COLO829 (cell line): ENCODE measurements at places on chromosomes 4 and X.

DNA sequence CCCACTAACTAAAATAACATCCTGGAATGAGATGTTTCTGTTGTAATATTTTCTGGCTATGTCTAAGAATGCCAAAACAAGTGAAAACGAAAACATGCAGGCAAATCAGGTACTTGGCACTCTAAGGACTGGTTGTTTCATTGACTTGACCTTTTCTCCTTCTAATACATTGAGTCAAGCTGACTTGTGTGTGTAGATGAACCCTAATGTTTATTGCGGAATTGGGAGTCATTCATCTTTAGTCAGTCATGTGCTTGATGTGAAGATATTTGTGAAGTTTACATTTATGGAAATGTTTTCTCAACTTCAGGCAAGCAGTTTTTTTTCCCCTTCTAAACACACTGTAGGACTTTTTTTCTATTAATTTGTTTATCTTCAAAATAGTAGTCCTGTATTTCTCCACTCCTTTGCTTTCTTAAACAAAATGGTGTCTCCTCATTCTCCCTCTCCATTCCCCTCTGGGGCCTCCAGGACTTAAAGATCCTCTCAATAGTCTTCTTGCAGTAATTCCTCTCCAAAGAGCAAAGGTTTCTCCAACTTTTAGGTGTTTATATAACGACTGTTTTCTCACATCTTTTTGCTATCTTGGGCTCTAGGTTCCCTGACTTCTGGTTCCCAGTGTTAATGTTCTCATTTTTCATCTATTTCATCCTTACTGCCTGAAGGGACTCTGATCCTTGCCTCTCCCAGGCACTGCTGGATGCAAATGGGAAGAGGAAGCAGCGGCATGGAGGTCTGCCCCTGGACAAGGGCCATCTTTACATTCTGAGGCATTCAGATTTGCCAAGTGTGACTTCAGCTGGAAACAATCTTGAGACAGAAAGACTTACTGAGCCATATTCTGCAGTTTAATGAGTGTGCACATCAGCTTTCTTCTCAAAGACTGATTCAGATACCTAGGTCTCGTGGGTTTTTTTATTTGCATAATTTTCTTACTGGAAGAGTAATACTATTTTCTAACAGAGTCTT is 166.4 kb downstream of the ARHGAP6 start:
- no peak for DNase-seq

GRCh38 chr4:64014647-64015046 is 394.6 kb downstream of the TECRL start:
- no peak for DNase-seq

- DNase-seq = no peak
Observed at GRCh38 chrX:43345166-43345565, 310.9 kb upstream of the MAOA start.

DNA sequence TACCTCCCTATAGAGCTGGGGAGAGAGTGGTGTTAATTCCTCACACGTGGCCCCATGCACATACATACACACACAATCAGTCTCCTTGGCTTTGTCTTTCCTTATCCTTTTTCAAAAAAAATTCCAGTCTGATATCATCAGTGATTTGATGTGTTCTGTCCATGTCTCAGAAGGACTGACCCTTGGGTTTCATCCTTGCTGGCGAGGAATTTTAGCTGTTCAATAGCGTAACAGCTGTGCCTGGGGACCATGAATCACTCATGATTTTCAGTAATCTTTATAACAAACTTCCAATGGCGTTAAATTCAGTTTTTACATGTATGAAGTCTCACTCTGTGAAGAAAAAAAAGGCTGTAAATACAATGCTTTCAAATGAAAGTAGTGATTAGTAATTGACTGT is 204.6 kb downstream of the RBMX2 start:
- no peak for DNase-seq

- DNase-seq = no peak
Observed at GRCh38 chr4:15428611-15429010, 778 bp downstream of the C1QTNF7 start.

DNA sequence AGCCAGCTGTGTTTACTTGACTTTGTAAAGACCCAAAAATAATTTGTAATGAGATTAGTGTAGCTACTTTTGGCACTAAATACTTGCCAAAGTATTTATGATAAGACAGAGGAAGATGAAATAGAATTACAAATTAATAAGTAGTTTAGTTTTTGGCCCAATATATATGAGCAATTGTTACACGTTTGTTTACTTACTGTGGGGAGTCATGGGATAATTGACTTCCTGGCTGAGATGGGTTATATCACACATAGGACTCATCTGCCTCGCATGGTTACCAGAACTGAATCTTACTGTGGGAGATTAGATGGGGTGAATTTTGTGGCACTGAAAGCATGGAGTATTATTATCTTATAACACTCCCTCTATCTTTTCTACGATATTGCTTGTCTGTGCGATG is 66.6 kb downstream of the INTS12 start:
- DNase-seq = no peak

- DNase-seq = no peak
Observed at GRCh38 chrX:114015966-114016365, 567.9 kb upstream of the HTR2C start.

GRCh38 chr4:66929748-66930147 is 615.6 kb downstream of the CENPC start:
- peak; percentile 35 for DNase-seq

DNA sequence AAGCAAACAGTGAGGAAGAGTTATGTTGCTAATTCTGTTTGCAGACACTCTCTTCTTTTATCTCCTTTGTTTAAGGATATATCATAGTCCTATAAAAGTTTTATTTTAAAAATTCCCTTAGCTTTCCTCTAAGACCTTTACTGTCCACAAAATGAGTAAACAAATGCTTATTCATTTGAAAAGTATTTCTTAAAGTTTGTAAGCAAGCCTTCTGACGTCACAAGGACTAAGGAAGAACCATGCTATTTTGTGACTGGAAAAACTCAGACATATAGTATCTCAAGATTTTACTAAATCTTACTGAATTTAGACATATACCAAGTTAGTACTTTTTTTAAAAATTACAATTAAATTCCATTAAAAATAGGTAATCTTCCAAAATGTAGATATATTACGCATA is 5.2 kb upstream of the RBMXL3 start:
- DNase-seq = no peak

GRCh38 chrX:149456476-149457245 is 48.4 kb downstream of the IDS start:
- DNase-seq = no peak

- no peak for DNase-seq
Observed at GRCh38 chr4:54093324-54094240, 6.4 kb upstream of the GSX2 start.

- no peak for DNase-seq
Observed at GRCh38 chr4:3276986-3277385, 15.8 kb upstream of the RGS12 start.

GRCh38 chr4:150250998-150251651 is 172.9 kb downstream of the DCLK2 start:
- no peak for DNase-seq

- no peak for DNase-seq
Observed at GRCh38 chrX:131277543-131278136, 11.5 kb downstream of the IGSF1 start.

DNA sequence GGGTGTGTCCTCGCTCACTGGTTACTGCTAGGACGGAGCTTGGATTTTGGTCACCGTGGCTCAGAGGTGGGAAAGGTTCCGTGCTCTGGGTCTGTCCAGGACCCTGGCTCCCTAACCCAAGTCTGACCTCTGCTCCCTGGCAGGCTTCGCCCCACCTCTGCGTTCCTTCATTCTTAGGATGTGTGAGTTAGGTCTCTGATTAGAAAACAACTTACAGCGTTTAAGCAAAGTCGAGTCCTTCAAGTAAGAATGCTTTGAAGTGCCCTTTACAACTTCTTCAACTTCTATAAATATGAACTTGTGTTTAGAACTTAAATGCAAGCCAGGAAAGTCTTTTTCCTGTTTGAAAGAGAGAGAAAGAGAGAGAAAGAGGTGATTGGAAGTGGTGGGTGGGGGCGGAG is 891 bp downstream of the TLR2 start:
- no peak for DNase-seq

GRCh38 chr4:176601124-176601523 is 191.6 kb downstream of the VEGFC start:
- DNase-seq = peak; percentile 20

DNA sequence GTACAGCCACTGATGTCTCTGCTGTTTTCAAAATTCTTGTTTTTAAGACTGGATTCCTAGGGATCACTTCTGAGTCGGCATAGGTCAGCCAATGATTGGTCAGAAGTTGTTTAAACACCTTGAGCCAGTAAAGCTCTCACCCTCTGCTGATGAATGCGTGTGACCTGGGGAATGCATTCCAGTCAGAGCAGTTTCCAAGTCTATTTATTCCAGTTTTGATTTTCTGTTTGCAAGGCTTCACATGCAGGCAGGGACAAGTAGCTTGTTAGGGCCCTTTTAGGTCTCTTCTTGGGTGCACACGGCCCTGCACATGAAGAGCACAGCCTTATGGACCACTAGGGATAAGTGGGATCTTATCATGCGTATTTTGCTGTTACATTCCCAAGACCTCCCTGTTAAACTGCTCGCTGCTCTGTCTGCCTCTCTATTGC is 47.0 kb downstream of the KLHL15 start:
- no peak for DNase-seq

DNA sequence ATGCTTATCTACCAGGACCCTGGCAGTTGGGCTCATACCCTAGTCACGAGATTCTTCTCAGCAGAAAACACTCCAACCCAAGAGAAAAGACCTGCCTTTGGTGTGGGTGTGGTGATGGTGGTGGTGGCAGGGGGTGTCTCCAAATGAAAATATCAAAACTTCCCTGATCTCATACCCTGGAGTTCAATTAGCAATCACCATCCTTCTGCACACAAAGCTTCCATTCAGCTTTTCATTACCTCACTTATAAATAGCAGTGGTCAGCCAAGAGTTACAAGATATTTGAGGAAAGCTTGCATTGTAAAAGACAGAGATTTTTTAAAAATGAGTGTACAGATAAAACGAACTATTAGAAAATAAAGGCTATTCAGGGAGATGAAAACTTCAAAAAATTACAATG is 580.8 kb upstream of the MAGEB2 start:
- peak; percentile 68 for DNase-seq

GRCh38 chr4:119032921-119033685 is 102.5 kb upstream of the MYOZ2 start:
- no peak for DNase-seq

DNA sequence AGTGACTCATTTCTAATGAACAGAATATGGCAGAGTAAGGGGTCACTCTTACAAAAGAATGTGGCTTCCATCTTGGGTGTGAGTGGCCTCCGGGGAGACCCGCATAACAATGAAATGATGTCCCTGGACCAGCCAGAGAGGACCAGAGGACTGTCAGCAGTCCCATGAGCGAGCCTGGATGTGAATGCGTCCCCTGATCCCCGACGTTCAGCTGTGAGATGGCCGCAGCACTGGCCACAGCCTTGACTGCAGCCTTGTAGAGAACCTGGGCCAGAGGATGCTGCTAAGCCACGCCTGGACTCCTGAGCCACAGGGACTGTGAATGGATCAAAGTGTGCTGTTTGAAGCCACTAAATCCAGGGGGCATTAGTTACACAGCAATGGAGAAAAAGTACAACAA is 53.8 kb downstream of the MTNR1A start:
- DNase-seq = no peak

DNA sequence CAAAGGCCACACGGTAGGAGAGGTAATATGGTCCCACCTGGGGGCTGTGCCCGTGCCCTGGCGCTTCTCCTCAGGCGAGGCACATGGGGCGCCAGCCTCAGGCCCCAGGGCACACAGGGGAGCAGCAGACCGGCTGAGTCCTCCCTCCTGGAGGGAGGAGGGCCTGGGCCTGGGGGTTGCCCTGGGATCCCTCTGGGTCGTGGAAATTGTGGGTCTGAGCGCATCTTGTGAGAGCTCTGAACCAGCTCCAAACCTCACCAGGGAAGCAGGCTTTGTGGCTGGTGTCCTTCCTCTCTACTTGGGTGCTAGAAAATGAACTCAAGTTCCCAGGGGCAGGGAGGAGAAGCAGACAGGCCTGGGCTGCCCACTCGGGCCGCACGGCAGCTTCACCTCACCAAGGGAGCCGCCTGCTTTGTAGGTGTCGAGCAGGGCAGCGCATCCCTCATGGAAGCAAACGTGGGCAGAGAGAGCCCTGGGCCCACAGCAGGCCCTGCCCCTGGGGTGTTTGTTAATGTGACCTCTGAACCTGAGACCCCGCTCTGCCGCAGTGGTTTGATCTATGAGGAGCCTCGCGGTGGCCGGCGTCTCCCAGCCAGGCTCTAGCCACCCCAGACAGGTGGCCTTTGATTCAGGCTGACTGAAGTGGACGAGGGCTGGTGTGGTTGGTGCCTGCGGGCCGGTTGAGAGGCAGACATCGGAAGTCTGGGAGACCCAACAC is 10.8 kb downstream of the HTRA3 start:
- DNase-seq = no peak

GRCh38 chrX:85243155-85243554 is 424 bp downstream of the SATL1 start:
- DNase-seq = no peak

- no peak for DNase-seq
Observed at GRCh38 chrX:24859211-24859841, 156.4 kb downstream of the ARX start.

DNA sequence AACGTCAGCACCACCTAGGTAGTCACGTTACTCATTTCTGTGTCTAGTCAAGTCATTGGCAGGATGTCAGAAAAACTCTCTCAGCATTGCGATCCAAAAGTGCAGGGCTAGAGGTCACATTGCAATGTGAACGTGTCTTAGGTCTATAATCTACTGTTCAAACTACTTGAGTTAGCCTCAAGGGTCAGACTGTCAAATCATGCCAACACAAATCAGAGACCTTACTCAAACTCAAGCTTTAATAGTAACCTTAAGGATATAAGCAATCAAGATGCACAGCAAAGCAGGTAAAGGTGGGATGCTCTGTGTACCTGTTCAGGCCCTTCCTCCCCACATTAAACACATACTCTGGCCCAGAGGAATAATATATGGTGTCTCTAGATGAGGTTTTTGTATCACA is 114.4 kb upstream of the NOCT start:
- DNase-seq = no peak

- no peak for DNase-seq
Observed at GRCh38 chrX:30153175-30153880, 62.0 kb upstream of the MAGEB2 start.

- DNase-seq = no peak
Observed at GRCh38 chr4:141210168-141210567, 10.5 kb upstream of the ZNF330 start.

DNA sequence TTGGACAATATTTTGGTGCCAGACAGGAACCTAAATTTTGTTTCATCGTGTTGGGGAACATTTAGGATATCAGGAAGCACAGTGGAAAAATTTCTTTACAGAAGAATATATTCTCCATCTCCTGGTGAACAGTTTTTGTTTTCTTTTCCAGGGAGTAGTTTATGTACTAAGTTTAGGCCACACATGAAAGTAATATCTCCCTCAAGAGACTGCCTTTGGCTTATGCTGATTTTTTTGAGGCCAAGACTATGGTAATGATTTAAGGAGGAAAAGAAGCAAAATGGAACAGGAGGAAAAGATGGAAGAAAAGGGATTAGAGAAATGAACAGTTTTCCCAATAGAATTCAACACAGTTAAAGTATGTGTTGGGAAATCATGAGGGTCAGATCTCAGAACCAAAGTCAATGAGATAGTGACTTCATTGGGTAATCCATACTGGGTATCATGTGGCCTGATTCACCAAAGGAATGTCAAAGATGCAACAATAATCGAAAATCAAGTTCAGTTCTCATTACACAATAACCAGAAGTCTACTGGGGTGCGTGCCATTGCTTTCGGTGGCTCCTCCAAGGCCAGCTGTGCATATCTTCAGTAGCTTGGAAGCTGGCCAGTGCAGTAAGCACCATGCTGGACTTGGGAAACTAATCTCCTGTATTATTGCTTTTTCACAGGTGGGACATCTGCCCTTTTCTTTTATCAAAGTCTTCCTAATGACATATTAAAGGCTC is 234.8 kb downstream of the COL25A1 start:
- DNase-seq = no peak

- no peak for DNase-seq
Observed at GRCh38 chrX:20300822-20301221, 34.1 kb upstream of the RPS6KA3 start.
